ENCODE measurements at places on chromosomes 2 and 18. TPM values are rescaled to one million over a fixed set of nuclear protein-coding genes. Genes with fewer than 3 reads are reported as not detected.

TSN gene
- polyA plus RNA-seq = 15.3 TPM

SP100 gene
- 20.3 TPM for polyA plus RNA-seq

CPS1 gene
- 1.3 TPM for polyA plus RNA-seq

MC2R gene
- polyA plus RNA-seq = not detected

LAMA3 gene
- 3.7 TPM for polyA plus RNA-seq

ACMSD gene
- polyA plus RNA-seq = not detected

CCDC148 gene
- polyA plus RNA-seq = 0.51 TPM

AMER3 gene
- polyA plus RNA-seq = not detected

DTYMK gene
- 18.5 TPM for polyA plus RNA-seq

ARHGAP25 gene
- 6.8 TPM for polyA plus RNA-seq

TGFBRAP1 gene
- polyA plus RNA-seq = 3.4 TPM

MBOAT2 gene
- 14.2 TPM for polyA plus RNA-seq

Data from heart right ventricle (tissue), 16 donors.